ENCODE measurements at places on chromosomes 2 and 18.

DNA sequence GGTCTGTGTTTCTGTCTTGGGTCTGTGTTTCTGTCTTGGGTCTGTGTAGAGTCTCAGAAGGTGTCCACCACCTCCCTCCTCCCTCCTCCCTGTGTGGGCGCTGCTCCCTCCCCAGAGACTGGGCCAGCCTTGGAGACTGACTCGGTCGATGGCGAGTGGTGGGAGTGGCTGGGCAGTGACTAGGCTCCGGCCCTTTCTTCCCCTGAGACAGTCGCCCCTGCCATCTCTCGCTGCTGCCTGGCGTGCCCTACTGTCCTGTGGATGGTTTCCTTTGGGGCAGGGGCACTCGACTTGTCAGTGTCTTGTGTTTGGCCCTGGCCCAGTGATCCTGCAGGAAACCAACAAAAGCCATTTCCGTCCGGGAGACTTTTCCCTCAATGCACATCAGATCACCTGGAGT, 215.8 kb downstream of the NDUFA10 start:
- DNase-seq = no peak

GRCh38 chr2:42117182-42117579, 52.0 kb upstream of the EML4 start:
- no peak for DNase-seq

DNA sequence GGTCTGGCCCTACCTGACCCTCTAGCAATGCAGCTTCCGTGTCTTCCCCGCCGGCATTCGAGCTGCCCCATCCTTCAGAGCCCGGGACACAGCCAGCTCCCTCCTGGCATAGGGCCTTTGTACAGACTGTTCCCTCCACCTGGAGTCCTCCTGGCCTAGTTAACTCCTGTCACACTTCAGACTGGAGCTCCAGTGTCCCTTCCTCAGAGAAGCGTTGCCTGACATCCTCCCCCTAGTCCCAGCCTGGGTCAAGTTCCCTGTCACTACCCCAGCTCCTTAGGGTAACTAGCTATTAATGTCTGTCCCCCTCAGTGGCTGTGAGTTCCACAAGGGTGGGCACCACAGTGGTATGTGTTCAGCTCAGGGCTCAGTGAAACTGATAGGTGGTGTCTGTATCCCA, 45.5 kb upstream of the LOXHD1 start:
- DNase-seq = no peak

DNA sequence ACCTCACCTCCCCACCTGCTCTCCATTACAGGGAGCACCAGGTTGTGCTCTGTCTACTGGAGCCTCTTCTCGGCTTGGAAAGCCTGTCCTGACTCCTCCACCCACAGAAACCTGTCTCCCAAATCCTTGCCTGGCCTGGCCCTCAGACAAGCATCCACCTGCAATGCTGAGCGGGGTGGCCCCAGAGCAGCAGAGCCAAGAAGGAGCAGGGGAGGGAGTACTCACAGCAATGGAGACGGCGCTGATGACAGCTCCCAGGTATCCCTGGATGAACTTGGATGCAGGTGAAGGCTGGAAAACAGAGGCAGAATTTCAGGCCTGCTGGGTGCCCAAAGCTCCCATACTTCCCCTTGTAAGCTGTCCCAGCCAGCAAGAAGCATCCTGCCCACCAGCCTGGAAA, 72.8 kb downstream of the SFXN5 start:
- DNase-seq = no peak

- no peak for DNase-seq
These were observed 60.4 kb downstream of the KCNJ3 start for GRCh38 chr2:154758871-154759270.

- no peak for DNase-seq
These were observed 153.6 kb downstream of the GBX2 start for GRCh38 chr2:236014408-236015131.

GRCh38 chr2:215847056-215847455, 166.3 kb downstream of the MREG start:
- DNase-seq = no peak

DNA sequence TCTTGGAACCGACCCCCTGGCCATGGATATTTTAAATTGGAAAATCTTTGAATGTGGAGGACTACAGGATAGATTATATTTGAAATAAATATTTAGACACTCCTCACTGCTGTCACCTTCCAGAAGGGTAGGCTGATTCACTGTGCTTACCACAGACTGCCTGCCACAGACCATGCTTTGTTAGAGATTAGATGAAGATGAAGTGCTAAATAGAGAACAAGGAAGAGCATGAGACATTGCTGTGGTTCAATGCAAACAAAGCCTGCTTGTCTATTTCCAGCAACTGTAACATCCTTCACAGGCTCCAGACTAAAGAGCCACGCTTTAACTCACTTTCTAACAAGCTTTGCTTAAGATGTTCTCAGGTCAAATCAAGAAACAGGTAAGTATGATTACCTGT, 81.0 kb upstream of the TMEM17 start:
- DNase-seq = no peak

DNA sequence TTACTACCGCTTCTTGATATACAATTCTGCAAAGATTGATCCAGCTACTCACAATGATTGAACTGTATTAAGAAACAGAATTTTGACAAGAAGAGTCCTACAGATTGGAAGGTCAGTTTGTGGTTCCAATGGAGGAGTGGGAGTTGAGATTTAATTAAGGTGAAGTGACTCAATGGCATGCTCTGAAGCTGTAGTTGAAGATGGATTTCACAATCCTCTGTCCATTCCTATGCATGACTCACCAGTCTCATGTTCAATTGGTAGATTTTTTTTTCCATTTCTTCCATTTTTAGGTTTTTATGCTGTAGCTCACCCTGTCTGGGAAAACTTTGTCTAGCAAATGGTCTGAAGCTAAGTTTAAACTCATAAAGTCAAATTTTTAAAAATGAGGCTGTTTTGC, 83.3 kb downstream of the DPP4 start:
- no peak for DNase-seq

- no peak for DNase-seq
These were observed 12.3 kb downstream of the HDAC4 start for GRCh38 chr2:239388236-239389151.

GRCh38 chr2:188664416-188664815, 309.8 kb upstream of the COL3A1 start:
- no peak for DNase-seq

- DNase-seq = peak; percentile 58
These were observed 23.5 kb upstream of the RPL37A start for GRCh38 chr2:216474925-216475670.

GRCh38 chr2:241393524-241394196, 37.6 kb downstream of the FARP2 start:
- DNase-seq = no peak

DNA sequence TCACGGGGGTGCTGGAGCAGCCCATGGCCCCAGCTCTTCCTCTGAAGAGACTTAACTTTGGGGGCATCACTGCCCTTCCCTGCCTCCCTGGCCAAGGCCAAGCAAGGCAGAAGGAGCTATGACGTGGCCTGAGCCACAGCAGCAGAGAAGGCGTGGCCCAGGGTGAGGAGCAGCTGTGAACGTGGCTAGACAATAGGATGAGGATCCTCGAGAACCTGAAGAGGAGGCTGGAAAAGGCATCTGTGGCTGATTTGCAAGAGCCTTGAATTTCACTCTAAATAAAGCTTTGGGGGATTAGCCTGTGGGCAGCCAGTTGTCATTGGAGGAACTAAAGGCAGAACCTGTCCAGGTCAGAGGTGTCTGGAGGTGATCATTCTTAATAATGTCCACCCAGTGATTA, 652.9 kb upstream of the ID2 start:
- DNase-seq = no peak

DNA sequence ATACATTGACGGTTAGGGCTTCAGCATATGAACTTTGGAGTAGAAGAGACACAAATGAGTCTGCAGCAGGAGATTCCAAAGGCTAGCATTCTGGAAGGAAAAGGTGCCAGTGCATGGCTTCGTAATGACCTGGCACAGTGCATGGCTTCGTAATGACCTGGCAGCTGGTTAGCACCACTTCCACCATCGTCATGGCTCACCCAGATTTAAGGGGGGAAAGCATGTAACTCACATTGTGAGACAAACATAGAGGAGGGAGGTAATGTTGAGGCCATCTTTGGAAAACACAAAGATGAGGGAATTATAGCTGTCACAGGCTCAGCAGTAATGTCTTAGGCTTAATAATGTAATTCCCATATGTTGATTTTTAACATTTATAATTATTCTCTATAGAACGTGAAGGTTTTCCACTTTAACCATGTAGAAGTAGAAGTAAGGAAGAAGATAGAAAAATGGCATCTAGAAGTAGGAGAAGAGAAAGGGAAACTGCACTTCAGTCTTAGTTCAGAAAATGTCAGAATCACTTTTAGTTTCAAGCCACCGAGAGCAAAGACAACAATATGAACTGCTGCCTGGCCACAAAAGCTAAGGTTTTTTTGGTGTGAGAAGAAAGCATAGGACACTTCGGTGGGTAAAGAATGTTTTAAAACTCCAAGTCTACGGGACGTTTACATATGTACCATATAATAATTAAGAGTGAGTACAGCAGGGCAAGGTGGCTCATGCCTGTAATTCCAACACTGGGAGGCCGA, 6.8 kb upstream of the STK25 start:
- no peak for DNase-seq

GRCh38 chr2:233111427-233111826, 51.3 kb downstream of the INPP5D start:
- no peak for DNase-seq

DNA sequence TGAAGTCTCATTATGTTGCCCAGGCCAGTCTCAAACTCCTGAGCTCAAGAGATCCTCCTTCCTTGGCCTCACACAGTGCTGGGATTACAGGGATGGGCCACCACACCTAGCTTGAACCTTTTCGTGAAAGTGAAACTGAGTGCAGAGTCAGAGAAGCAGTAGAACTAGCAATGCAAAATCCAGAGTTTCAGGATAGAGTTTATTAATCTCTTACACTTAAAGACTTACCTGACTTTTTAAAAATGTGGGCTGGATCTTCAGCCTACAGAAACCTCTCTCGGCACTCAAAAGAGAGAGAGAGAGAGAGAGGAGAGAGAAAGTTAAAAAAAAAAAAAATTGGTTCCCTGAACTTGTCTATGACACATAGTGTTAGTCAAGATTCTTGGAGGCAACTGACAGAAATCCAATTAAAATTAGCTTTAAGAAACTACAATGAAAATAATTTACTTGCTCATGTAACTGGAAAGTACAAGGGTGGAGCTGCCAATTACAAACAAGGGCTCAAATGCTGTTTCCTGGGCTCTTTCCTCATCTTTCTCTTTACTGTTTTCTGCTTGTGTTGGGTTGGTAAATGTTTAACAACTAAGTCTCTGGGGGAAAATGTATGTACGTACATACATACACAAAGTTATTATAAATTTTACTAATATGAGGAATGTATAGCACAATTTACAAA, 98.1 kb upstream of the CERS6 start:
- no peak for DNase-seq

DNA sequence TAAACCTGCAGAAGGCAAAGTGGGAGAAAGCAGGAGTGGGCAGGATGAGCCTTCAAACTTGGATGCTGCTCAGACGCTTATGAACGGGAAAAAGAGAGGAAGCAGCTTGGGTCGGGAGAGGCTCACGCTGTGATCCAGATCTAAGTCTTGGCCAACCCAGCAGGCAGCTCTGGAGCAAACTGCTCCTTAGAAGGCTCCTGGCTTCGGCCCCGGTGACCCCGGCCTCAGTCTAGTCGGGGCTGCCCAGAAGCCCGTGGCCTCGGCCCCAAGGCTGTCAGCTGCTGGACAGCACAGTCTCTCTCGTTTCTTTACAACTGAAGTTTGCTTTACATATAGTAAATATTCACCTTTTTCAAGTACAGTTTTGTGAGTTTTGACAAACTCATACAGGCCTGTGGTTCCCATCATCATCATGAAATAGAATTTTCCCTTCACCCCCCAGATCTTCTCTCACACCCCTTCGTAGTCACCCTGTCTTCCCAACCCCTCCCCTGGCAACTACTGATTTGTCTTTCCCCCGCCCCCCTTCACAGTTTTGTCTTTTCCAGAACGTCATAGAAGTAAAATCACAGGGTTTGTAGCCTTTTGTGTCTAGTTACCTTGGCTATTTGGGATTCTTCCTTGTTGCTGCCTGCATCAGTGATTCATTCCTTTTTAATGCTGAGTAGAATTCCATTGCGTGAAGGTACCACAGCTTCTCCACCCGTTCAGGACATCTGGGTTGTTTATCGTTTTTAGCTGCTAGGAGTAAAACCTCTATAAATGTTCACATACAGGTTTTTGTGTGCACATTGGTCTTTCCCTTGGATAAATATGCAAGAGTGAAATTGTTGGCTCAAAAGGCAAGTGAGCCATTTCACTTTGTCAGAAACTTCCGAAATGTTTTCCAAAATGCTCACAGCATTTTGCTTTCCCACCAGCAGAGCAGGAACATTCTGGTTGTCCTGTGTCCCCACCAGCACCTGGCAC, 35.1 kb downstream of the MYO7B start:
- no peak for DNase-seq

- no peak for DNase-seq
These were observed 253.1 kb downstream of the SH3BP4 start for GRCh38 chr2:235204948-235205347.

DNA sequence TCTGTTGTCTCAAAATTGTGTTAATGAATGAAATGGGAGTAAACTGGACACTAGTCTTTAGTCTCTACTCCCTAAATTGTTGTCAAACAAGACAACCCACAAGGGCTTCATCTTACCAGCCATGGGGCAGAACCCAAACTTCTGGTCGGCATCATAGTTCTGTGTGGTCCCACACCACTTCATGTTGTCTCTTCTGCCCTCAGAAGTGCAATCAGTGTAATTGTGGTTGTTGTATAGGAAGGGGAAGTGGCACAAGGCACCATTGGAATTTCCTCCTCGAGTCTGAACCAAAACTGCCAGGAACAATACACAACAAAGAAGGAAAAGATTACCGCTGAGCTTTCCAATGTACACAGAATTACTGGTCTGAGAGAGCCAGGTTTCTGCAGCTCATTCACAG, 12.6 kb downstream of the FN1 start:
- DNase-seq = no peak

- no peak for DNase-seq
These were observed 241.6 kb upstream of the VRK2 start for GRCh38 chr2:57804971-57805370.

- DNase-seq = no peak
These were observed 50.4 kb downstream of the PAX8 start for GRCh38 chr2:113228351-113228750.

DNA sequence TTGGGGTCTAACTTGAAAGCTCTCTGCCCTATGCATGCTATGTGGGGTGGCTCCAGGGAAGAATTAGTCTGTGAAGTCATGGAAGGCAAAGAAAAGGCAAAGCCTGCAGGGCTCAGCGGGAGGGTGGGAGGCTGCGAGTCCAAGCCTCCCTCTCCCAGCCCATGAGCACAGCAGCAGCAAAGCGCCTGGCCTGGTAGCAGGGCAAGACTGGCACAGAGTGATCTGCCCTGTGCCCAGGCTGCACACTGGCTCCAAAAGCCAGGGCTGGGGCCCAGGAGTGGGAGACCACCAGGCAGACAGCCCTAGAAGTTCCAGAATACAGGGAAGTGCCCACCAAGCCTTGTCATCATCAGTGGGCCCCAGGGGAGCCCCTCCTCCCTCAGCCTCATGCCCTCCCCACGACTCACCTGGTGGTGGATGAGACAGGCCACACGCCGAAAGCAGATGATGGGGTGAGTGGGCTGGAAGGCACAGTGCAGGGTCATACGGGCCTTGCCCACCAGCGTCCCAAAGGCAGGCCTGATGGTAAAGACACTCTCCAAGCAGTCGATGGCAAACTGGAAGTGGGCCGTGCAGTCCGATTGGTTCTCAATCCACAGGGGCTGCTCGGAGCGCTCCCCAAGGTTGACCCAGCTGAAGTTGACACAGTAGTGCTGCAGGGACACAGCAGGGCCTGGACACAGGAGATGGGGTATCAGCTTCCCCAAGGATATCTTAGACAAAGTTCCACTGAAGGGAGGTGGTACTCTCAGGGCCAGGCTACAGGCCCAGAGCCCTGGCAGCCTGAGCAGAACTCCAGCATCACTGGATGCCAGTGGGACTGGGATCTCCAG, 12.1 kb downstream of the CFAP65 start:
- DNase-seq = no peak

Measured in stimulated activated CD4-positive, alpha-beta T cell treated with anti-CD3 and anti-CD28 coated beads, Interleukin-15, amount 100 ng/mL, for 24 hours (primary cell).